Right atrium auricular region (tissue), 2 donors: ENCODE measurements at places on chromosomes 6 and 20. TPM values are rescaled to one million over a fixed set of nuclear protein-coding genes. Genes with fewer than 3 reads are reported as not detected.

DNA sequence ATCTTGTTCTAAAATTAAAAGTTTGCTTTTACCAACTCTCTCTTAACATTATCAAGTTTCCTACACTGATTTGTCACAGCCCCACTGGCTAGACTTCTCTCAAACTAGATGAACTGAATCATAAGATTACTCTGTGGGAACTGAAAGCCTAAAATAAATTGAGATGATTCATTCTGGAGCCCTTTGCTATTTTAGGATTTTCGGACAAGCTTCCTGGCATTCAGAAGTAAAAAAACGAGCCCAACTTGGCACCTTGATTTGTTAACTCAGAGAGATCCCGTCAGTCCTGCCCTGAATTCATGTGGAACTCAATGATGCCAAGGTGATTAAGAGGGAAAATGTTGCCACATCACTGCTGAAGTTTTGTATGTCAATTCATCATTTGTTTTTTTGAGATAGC is 122.0 kb upstream of the NRSN1 start:
- no peaks in the 10 kb centered on the region for H3K4me1 ChIP-seq
- no peaks in the 10 kb centered on the region for H3K36me3 ChIP-seq
- H3K4me3 ChIP-seq = no peak overlapping the region
- no peak overlapping the region for H3K27ac ChIP-seq
- DNase-seq = no peak

DOK5 gene
- total RNA-seq = 11.6 TPM

PTCHD4 gene
- total RNA-seq = 1.0 TPM

TINAG gene
- 0.51 TPM for total RNA-seq

DNA sequence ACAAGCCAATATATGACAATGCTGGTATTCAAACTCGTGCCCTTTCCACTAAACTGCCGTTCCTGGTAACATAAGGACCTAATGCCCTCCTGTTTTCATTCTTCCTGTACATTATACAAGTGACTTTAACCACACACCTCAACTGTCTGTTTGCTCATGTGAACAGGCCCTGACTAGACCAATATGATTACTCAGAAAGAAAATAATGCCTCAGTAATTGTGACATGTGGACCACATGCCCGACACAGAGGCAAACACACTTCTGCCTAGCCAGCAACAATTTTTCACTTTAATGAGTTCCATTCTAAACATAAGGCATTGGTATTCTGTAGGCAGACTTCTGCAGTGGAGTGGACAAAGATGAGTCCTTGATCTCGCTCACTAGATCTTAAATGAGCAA is 30.0 kb downstream of the SLC22A16 start:
- H3K36me3 ChIP-seq = no peaks in the 10 kb centered on the region
- H3K27ac ChIP-seq = no peak overlapping the region
- no peaks in the 10 kb centered on the region for H3K4me1 ChIP-seq
- no peak overlapping the region for H3K4me3 ChIP-seq

GRCh38 chr6:159565181-159565710 is 127.8 kb downstream of the SOD2 start:
- no peaks in the 10 kb centered on the region for H3K36me3 ChIP-seq
- no peak overlapping the region for H3K4me3 ChIP-seq
- H3K4me1 ChIP-seq = no peaks in the 10 kb centered on the region
- DNase-seq = no peak
- no peaks in the 10 kb centered on the region for H3K27me3 ChIP-seq

PGC gene
- not detected for total RNA-seq

GRCh38 chr20:40741507-40742106 is 52.6 kb upstream of the MAFB start:
- H3K36me3 ChIP-seq = no peaks in the 10 kb centered on the region
- H3K27ac ChIP-seq = no peak overlapping the region
- DNase-seq = no peak
- H3K4me3 ChIP-seq = no peak overlapping the region

- no peak overlapping the region for H3K4me3 ChIP-seq
- no peaks in the 10 kb centered on the region for H3K27me3 ChIP-seq
- no peaks in the 10 kb centered on the region for H3K4me1 ChIP-seq
- DNase-seq = no peak
- no peaks in the 10 kb centered on the region for H3K36me3 ChIP-seq
Measured at GRCh38 chr6:3370361-3371221, 86.3 kb downstream of the SLC22A23 start.

- H3K4me1 ChIP-seq = no peaks in the 10 kb centered on the region
- no peak for DNase-seq
- no peaks in the 10 kb centered on the region for H3K36me3 ChIP-seq
- H3K27me3 ChIP-seq = no peaks in the 10 kb centered on the region
Measured at GRCh38 chr6:134468633-134469032, 150.7 kb upstream of the SGK1 start.

SLC24A3 gene
- total RNA-seq = 3.7 TPM

GRCh38 chr6:20033697-20034407 is 178.4 kb downstream of the MBOAT1 start:
- no peak overlapping the region for H3K27ac ChIP-seq
- no peaks in the 10 kb centered on the region for H3K4me1 ChIP-seq

MYB gene
- 0.16 TPM for total RNA-seq

NRSN1 gene
- total RNA-seq = not detected

DNA sequence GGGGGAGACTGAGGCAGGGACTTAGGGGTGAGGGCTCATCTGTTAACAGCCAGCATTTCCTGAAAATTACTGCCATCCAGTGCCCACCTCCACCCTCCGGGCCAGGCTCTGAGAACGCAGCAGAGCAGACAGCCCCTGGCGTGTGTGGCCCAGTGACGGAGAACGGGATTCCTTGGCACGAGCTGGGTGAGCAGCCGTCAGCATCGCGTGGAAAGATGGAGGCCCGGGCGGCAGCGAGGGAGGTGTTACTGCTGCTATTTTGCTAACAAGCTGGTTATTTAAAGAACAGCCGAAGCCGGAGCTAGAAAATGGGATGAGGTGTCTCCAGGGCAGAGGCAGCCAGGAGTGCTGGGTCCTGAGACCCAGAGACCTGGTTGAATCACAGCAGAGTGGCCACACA is 62.7 kb downstream of the DLGAP4 start:
- H3K4me3 ChIP-seq = no peak overlapping the region
- no peaks in the 10 kb centered on the region for H3K4me1 ChIP-seq
- no peaks in the 10 kb centered on the region for H3K27me3 ChIP-seq

ADGB gene
- total RNA-seq = not detected

CLDN20 gene
- not detected for total RNA-seq

DNA sequence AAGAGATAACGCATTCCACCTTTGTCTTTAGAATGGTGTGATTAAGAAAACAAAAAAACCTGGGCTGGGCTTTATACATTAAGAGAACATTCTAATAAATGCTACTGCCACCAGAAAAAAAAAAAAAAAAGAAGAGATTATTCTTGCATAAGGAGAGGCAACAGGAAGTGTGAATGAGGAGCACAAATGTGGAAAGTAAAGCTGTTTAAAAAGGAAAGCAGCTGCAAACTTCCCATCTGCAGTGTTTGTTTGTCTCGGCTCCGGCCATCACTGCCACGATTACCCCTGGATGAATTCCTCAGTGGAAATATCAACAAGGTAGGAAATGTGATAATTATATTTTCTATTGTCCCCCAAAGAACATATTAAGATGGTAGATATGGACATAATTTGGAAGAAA is 223.9 kb downstream of the PHF3 start:
- H3K36me3 ChIP-seq = no peaks in the 10 kb centered on the region
- DNase-seq = no peak
- no peak overlapping the region for H3K4me3 ChIP-seq
- no peaks in the 10 kb centered on the region for H3K4me1 ChIP-seq
- no peaks in the 10 kb centered on the region for H3K27me3 ChIP-seq

DNA sequence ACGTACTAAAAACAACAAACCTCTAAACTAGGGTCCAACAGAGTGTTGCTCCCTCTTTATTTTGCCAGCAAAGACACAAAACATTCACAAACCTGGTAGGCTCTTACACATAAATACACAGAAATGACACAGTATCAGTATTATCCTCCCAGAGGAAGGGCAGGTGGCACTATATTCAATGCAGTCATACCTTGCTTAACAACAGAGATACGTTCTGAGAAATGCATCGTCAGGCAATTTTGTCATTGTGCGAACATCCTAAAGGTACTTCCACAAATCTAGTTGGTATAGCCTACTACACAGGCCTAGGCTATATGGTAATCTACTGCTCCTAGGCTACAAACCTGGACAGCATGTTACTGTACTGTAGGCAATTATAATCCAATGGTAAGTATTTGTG is 9.6 kb downstream of the ZBTB2 start:
- H3K27me3 ChIP-seq = no peaks in the 10 kb centered on the region
- no peak overlapping the region for H3K27ac ChIP-seq
- DNase-seq = no peak
- no peaks in the 10 kb centered on the region for H3K36me3 ChIP-seq
- H3K4me1 ChIP-seq = no peaks in the 10 kb centered on the region

DNA sequence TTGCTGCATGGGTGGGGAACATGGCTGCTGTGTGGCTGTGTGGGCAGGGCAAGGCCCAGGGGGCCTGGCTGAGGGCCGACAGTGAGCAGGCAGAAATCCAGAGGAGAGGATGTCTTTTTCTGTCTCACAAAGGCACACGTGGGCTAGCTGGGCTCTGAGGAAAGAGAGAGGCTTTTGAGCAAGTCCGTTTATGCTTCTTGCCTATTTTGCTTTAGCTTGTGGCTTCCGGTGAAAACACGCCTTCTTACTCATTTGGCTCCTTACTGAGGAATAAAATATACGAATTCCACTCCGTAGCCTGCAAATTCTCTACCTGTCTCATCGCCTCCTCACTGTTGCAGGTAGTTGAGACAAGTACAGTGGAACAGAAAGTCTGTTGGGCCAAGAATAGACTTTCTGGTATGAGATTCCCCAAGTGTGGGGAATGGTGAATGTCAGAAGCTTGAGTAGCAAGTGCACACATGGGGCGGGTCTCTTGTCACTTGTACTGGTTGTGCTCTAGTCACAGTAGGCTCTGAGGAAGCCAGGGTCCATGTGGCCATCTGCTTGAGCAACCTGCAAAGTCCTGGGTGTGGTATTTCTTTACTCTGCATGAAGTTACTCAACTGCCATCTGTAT is 28.4 kb downstream of the WRNIP1 start:
- no peak overlapping the region for H3K4me3 ChIP-seq
- peak overlapping the region; percentile 30 for H3K27ac ChIP-seq
- peaks cover 38% of the 10 kb centered on the region for H3K4me1 ChIP-seq
- no peak for DNase-seq

DNA sequence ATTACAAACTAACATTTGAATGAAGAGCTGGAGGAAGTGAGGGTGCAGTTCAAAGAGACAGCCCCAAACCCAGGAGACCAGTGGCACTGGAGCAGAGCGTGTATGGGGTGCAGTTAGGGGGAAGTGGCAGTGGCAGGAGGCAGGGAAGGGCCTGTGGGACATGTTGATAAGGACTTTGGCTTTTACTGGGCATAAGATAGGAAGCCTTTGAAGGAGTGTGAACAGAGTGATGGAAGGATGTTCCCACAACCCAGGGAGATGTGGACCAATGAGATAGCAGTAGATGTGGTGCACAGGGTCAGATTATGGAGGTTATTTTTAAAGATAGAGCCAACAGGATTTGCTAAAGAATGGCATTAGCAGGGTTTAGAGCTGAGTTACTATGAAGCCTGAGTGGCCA is 56.4 kb downstream of the AIG1 start:
- H3K27ac ChIP-seq = no peak overlapping the region
- H3K4me1 ChIP-seq = no peaks in the 10 kb centered on the region
- no peak for DNase-seq
- no peaks in the 10 kb centered on the region for H3K36me3 ChIP-seq

DNA sequence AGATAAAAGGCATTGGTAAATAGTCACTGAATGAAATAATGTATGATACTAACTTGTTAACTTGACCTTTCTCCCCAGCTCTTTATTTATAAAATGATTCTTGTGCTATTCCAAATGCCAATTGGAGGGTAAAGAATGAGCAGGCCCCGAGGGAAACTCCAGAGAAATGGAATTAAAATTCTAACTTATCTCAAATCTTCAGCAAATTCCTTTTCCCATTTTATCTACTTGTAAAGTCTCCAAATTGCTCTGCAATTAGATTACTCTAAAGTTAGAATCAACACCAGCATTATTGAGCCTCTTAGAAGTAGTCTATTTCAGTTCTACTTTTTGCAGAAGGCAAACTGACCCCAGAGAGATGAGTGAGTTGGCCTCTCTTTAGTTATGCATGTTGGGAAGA is 165.9 kb upstream of the PREP start:
- DNase-seq = no peak
- no peak overlapping the region for H3K27ac ChIP-seq
- no peaks in the 10 kb centered on the region for H3K27me3 ChIP-seq
- H3K36me3 ChIP-seq = no peaks in the 10 kb centered on the region
- no peak overlapping the region for H3K4me3 ChIP-seq
- peaks cover 3% of the 10 kb centered on the region for H3K4me1 ChIP-seq

DNA sequence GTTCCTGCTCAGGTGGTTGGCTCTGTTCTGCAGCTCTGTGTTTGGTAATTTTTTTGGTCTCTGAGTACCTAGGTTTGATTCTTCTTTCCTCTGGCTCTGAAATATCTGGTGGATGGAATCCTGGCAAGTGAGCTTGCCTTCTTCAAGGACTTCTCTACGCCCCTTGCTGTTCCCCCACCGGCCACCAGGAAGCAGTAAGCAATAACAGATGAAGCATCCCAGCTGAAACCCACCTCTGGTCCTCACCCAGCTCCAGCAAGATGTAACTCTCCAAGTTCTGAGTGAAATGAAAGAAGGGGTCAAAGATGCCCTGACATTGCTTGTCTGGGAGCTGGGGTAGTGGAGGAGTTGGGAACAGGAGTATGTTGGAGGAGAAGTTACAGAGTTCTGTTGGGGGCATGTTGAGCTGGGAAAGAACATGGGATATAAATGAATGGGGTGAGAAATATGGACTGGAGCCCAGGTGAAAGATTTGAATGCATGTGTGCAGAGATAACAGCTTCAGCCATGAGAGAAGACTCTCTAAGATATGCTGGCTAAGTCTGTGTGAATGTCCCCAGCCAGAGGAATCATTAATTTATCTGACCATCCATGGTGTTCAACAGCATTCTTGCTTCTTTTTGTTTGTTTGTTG is 51.3 kb upstream of the GLP1R start:
- H3K36me3 ChIP-seq = no peaks in the 10 kb centered on the region
- H3K27me3 ChIP-seq = no peaks in the 10 kb centered on the region
- no peak overlapping the region for H3K27ac ChIP-seq
- H3K4me3 ChIP-seq = no peak overlapping the region

DNA sequence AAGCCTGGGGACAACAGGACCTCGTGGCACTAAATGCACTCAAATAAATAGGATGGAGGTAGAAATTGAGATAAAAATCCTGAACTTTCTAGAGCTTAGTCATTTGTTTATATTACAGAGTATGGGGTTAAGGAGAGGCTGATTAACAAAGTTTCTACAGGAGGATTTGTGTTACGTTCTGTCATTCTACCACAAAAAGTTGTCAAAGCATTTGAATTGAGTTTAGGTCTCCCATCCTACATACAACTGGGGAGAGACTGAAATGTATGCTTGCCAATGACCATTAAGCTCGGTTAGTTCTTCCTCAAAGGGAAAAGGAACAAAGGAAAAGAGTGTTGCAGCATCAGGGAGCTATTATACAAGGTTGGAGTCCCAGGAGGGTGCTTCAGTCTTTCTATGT is 597.9 kb downstream of the COL12A1 start:
- no peak overlapping the region for H3K27ac ChIP-seq
- H3K4me1 ChIP-seq = no peaks in the 10 kb centered on the region
- H3K4me3 ChIP-seq = no peak overlapping the region
- H3K27me3 ChIP-seq = no peaks in the 10 kb centered on the region
- no peaks in the 10 kb centered on the region for H3K36me3 ChIP-seq

GRCh38 chr20:57791178-57791962 is 81.6 kb upstream of the PMEPA1 start:
- no peak overlapping the region for H3K4me3 ChIP-seq
- DNase-seq = no peak
- no peaks in the 10 kb centered on the region for H3K4me1 ChIP-seq
- H3K36me3 ChIP-seq = no peaks in the 10 kb centered on the region
